ENCODE measurements at places on chromosomes 6 and 20. TPM values are rescaled to one million over a fixed set of nuclear protein-coding genes. Genes with fewer than 3 reads are reported as not detected.

Gene KCNK5
- total RNA-seq = 0.06 TPM

Gene SYCP2
- 0.88 TPM for total RNA-seq

Gene TFAP2B
- not detected for total RNA-seq

DNA sequence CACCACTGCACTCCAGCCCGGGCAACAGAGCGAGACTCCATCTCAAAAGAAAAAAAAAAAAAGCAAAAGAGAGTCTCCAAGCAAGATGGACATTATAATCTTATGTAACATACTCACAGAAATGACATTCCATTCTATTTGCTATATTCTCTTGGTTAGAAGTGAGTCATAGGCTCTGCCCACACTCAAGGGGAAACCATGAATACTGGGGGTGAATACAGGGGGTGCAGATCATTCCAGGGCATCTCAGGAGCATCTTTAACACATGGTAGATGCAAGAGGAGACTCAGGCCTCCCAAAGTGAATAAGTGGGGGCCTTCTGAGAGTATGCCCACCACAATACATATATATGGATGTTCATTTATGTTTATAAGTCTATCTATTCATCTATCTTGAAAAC lies 18.3 kb upstream of the RANBP9 start:
- no peak for DNase-seq

Gene TMEM74B
- total RNA-seq = 2.1 TPM

- DNase-seq = no peak
Measured at GRCh38 chr6:139841794-139842215, 467.4 kb upstream of the CITED2 start.

DNA sequence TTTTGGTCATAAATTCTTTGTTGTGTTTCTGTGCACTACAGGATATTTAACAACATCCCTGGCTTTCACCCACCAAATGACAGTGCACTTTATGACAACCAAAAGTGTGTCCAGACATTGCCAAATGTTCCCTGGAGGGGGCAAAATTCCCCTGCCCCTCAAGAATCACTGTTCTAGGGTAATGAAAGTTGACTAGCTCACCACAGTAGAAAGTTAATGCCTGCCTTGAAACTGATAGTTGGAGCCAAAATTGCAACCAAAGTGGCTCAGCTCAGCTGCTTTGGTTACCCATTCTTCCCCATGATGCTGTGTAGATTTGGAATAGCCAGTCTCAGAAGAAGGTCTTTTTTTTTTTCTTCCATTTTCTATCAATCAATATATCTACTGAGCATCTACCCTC lies 150.6 kb downstream of the RALGAPA2 start:
- DNase-seq = no peak

DNA sequence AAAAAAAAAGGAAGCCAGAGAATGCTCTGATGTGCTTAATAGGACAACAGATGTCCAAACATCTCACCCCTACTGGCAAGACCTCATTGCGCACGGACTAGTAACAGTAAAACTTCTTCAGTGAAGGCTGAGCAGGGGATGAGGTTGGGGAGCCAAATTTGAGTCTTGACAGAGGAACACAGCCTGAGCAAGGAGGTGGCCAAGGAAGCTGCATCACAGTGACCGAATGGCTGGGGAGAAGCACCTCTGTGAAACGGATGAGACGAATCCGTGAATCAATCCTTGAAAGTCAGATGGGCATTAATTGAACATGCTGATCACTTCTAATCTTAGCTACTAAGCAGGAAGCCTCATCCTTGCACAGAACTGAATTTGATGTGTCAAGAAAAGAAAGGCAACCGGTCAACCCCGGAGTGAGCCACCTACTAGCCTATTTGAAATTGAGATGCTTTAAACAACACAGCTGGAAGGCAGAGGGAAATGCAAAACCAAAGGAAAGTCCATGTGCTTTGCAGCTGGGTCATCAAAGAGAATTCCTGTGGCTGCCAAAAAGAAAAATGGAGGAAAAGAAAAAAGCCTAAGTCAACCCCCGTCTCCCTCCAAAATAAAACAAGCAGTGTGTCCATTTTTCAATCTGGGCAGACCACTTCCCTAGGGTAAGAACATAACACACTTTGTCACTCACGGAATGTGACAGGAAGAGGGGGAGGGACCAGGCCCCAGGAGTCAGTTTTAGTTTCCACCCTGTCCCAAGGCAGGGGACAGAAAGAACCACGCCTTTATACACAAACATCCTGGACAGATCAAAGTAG lies 29.5 kb downstream of the PXDC1 start:
- no peak for DNase-seq

DNA sequence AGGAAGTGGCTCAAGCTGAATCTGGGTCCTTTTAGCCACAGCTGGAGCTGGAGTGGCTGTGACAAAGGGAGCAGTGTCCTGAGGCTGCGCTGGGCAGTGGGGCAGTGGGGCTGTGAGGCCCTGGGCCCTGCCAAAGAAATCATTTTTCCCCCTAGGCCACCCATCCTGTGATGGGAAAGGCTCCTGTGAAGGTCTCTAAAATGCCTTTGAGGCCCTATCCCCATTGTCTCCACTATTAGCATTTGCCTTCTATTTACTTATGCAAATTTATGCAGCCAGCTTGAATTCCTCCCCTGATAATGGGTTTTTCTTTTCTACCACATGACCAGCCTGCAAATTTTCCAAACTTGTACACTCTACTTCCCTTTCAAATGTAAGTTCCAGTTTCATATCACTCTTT lies 539.2 kb downstream of the MEI4 start:
- no peak for DNase-seq

All from psoas muscle (tissue), 8 donors.